Esophagus squamous epithelium (tissue), 5 donors: ENCODE measurements at places on chromosomes 16 and 17.
A peak's percentile ranks its signal among the peaks of the same experiment; 100 is the strongest.

DNA sequence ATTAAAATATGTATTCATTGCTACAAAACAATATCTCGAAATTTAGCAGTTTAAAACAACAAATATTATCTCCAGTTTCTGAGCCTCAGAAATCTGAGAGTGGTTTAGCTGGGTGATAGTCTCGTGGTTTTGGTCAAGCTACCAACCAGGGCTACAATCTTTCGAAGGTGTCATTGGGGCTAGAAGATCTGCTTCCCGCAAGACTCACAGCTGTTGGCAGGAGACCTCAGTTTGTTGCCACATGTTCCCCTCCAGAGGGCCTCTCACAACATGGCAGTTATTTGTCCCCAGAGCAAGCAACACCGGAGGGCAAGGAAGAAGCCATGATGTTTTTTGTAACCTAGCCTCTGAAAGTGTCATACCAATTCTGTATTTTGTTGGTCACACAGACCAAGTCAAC lies 12.0 kb upstream of the BCAS3 start:
- no peak overlapping the region for H3K27ac ChIP-seq
- peaks cover 57% of the 10 kb centered on the region for H3K36me3 ChIP-seq
- DNase-seq: no peak
- H3K27me3 ChIP-seq: no peaks in the 10 kb centered on the region
- H3K4me3 ChIP-seq: no peak overlapping the region
- H3K4me1 ChIP-seq: no peaks in the 10 kb centered on the region

DNA sequence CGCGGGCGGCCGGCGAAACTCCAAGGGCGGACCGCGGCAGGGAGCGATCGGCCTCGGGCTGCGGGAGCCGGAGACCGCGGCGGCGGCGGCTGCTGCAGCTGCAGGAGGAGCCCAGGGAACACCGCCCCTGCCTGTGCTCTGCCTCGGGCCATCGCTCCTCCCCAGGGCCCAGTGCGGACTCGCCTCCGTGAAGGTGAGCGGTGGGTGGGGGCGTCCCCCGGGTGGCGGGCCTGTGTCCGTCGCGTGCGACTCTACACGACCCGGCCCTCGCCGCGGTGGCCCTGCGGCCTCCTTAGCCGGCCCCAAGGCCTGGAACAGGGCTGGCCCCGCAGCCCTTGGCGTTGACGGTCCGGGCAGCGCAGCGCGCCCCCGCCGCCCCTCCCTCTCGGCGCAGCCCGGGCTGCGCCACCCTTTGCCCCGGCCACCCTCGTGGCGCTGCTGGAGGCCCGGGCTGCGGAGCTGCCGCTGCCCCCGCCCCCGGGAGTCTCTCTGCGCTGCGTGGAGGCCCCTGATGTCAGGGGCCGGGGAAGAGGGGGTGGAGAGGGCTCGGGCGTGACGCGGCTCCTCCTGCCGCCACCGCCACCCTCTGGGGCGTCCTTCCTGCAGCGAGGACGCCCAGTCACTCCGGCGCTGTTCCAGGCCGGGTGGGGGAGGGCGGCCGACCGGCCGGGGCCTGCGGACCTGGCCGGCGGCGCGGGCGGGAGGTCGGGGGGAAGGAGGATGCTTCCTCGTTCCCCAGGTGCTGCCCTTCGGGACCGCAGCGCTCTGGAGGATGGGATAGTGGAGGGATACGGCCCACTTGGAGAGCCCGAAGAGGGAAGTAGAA lies 485 bp downstream of the DYNLL2 start:
- DNase-seq: no peak
- no peaks in the 10 kb centered on the region for H3K27me3 ChIP-seq
- peak overlapping the region; percentile 97 for H3K27ac ChIP-seq
- H3K4me3 ChIP-seq: peak overlapping the region; percentile 100
- peaks cover 27% of the 10 kb centered on the region for H3K36me3 ChIP-seq

DNA sequence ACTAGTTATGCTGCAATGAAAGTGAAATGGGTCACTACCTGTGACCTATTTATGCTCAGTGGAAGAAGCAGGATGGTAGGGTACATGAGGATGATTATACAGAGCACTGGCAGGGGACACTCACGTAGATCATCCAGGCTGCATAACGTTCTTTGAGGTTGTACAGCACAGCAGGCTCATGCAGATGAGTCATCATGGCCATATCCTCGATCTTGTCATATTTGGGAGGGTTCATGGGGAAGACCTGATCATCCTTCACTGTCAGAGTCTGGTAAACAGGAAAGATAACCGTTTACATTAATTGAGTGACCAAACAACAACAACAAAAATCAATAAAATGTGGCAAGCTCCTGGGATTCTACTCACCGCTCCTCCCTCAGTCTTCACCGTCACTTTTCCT lies 2.1 kb downstream of the MYH2 start:
- H3K4me3 ChIP-seq: no peak overlapping the region
- peaks cover 4% of the 10 kb centered on the region for H3K27me3 ChIP-seq
- H3K4me1 ChIP-seq: no peaks in the 10 kb centered on the region
- H3K36me3 ChIP-seq: no peaks in the 10 kb centered on the region

DNA sequence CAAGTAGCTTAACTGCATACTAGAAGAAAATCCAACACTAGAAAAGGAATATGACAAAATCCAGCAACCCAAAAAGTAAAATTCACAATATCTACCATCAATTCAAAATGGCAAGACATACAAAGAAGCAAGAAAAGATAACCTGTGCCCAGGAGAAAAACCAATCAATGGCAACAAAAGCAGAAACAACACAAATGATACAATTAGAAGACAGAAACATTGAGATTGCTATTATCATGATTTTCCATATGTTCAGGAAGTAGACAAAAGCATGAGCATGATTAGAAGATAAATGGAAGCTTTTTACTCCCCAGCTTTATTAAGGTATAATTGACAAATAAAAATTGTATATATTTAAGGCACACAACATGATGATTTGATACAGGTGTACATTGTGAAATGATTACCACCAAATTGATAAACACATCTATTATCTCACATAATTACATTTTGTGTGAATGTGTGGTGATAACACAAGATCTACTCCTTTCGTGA lies 117.3 kb downstream of the CA10 start:
- H3K4me3 ChIP-seq: no peak overlapping the region
- no peaks in the 10 kb centered on the region for H3K4me1 ChIP-seq
- no peak overlapping the region for H3K27ac ChIP-seq
- H3K36me3 ChIP-seq: no peaks in the 10 kb centered on the region
- no peak for DNase-seq

DNA sequence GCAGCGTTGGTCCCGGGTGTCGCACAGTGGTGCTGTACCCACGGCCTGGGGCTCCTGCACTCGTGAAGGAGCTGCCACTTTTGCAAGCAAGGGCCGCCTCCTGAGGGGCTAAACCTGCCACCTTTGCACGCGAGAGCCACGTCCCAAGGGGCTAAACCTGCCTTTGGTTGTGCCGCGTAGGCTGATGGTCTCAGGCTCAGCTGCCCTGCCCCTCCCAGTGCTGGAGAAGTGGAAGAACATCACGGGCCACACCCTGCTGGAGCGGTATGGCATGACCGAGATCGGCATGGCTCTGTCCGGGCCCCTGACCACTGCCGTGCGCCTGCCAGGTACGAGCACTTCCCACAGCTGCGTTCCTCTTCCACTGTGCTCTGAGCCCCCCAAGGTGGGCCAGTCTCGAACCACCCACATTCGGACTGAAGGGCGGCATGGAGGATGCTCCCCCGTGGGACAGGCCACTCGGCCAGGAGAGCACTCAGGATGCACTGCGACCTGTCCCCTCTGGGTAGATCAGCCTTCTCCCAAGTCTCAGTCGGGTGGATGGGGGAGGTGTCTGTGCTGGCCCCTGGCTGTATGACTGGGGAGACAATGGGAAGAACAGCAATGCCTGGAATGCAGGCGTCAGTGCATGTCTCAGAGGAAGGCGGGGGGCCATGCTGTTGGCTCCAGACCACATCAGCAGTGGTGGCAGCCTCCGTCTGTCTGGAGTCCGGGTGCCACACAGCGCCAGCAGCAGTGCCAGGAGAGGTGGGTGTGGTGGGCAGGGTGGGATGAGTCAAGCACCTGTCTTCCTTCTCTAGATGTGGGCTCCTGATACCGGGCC lies 20.7 kb downstream of the ACSF3 start:
- DNase-seq: no peak
- H3K4me3 ChIP-seq: no peak overlapping the region
- no peaks in the 10 kb centered on the region for H3K27me3 ChIP-seq
- H3K36me3 ChIP-seq: peaks cover 7% of the 10 kb centered on the region
- H3K27ac ChIP-seq: no peak overlapping the region

DNA sequence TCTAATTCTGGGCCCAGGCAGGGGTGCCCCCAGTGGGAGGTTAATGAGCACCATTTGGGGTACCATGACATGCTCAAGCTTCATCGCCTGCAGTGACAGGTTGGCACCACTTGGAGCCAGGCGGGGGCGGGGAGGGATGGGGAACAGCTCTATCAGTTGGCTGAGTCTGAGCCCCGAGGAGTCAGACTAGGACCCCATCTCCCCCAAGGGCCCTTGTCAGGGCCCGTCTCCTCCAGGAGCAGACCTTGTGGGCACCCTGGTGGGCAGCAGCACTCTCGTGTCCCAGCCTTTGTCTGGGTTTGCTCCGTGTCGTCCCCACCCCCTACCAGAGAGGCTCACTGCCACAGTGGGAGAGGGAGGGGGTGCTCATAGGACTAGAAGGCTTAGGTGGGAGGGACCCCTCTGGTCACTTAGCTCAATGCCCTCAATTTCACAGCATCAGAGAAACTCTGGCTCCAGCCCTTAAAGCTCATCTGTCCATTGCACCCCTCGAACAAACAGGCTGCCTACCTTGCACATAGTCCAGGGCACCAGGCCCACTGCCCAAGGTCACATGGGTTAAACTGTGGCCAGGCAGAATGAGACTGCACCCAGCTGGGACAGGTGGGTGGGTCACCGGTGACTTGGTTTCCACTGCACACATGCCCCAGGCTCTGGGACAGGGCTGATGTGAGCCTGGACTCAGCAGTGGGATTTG lies 4.1 kb downstream of the PPP1R9B start:
- no peaks in the 10 kb centered on the region for H3K27me3 ChIP-seq
- peak overlapping the region; percentile 83 for H3K4me3 ChIP-seq
- peak overlapping the region; percentile 93 for H3K27ac ChIP-seq
- H3K4me1 ChIP-seq: peaks cover 45% of the 10 kb centered on the region
- DNase-seq: no peak

DNA sequence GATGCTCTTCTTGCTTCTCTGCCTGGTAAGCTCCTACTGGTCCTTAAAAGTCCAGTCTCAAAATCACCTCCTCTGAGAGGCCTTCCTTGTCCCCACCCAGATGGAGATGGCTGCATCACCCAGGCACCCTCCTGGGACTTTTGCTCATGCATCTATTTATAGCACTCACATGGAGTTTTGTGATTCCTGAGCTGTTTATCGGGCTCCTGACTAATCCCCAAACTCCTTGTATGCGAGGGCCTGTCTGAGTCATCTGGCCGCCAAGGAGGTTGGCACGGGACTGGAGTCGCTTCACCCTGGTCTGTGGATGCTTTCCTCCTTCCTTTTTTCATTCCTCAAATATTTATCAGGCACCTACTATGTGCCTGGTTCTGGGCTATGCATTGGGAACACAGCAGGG lies 2.3 kb upstream of the MAP2K3 start:
- H3K36me3 ChIP-seq: no peaks in the 10 kb centered on the region
- peak overlapping the region; percentile 4 for H3K27ac ChIP-seq
- no peak for DNase-seq
- H3K4me1 ChIP-seq: peaks cover 71% of the 10 kb centered on the region
